ENCODE measurements at places on chromosomes 7 and 10.

GRCh38 chr7:155667241-155667829, 22.9 kb downstream of the RBM33 start:
- DNase-seq: no peak

- DNase-seq: no peak
Observed at GRCh38 chr7:82477733-82478515, 34.3 kb upstream of the CACNA2D1 start.

GRCh38 chr10:59708816-59709394, 745 bp downstream of the SLC16A9 start:
- peak; percentile 39 for DNase-seq

GRCh38 chr10:119235356-119235755, 28.0 kb downstream of the GRK5 start:
- DNase-seq: no peak

GRCh38 chr10:62178568-62178967, 90.1 kb downstream of the RTKN2 start:
- no peak for DNase-seq

GRCh38 chr10:72353028-72353964, 1.4 kb downstream of the DNAJB12 start:
- no peak for DNase-seq

DNA sequence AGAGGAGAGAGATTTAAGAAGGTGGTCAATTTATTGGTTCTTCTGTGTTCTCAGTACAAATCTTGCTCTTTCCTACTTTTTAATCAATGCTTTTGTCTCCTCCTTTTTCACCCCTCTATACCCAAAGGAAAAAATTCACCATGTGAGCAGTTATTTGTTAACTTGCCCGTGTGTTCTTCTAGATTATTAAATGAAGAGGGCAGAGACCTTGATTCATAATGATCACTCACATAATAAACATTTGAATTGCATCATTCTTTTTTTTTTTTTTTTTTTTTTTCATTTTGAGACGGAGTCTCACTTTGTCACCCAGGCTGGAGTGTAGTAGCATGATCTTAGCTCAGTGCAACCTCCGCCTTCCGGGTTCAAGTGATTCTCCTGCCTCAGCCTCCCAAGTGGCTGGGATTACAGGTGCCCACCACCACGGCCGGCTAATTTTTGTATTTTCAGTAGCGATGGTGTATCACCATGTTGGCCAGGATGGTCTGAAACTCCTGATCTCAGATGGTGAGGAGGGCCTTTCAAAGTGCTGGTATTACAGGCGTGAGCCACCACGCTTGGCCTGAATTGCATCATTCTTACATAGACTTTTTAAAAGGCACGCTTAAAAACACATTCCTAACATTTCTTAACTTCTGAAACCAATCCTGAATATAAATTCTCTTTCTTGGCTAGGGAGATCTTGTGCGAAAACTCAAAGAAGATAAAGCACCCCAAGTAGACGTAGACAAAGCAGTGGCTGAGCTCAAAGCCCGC, 3.6 kb downstream of the GARS1 start:
- DNase-seq: no peak

DNA sequence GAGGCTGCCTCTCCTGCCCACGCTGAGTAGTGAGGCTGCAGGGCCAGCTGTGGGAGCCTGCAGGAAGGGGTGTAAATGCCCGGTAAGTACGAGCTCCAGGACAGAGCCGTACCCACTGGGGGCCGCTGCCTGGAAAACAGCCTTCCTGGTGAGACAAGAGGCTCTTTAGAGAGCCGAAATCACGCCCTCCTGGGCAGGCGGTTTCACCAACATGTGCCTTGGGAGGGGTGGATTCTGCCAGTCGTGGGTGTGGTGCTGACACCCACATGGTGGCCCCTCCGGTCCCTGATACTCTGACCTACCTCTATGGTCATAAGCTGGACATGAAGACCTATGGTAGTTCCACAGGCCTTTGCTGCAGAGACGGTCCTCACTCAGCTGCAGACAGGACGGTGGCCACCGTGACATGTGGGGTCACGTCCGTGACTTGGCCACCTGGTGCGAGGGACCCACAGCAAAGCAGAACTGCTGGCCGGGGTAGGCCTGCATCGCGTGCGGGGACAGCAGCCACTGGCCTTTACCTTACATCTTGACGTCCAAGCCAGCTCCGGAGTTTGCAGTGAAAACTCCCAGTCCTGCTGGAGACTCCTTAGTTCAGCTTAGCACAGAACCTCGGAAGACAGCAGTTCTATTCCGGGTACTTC, 46.9 kb downstream of the PITRM1 start:
- DNase-seq: no peak

DNA sequence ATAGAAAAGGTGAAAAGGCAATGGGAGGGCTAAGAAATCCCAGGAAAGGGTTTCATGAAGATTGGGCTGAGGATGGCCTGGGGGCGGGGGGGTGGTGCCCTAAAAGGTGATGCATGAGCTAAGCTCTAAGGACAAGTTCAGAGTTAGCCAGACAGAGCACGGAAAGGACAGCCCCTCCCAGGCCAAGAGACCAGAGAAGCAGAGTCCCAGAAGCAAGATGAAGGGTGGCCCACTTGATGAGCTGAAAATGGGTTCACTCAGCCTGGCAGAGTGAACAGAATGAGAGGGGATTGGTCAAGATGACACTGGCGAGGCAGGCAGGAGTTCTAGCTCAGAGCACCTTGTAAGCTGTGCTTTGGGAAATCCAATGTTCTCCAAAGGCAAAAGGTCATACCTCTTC, 89.4 kb upstream of the GPR26 start:
- DNase-seq: no peak
